SHP77 treated with DMSO at 0.1 percent for 48 hours (cell line): ENCODE measurements at places on chromosomes 7 and 10.

DNA sequence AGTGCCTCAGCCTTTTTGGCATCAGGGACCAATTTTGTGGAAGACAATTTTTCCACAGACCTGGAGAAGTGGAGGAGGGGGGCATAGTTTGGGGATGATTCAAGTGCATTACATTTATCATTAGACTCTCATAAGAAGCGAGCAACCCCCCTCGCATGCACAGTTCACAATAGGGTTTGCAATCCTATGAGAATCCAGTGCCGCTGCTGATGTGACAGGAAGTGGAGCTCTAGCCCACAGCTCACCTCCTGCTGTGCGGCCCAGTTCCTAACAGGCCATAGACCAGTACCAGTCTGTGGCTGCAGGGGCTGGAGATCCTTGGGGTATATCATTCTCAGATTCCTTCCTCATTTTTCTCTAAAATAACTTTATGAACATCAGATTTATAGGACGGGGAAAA lies 50.8 kb downstream of the ATAD1 start:
- no peak for DNase-seq

DNA sequence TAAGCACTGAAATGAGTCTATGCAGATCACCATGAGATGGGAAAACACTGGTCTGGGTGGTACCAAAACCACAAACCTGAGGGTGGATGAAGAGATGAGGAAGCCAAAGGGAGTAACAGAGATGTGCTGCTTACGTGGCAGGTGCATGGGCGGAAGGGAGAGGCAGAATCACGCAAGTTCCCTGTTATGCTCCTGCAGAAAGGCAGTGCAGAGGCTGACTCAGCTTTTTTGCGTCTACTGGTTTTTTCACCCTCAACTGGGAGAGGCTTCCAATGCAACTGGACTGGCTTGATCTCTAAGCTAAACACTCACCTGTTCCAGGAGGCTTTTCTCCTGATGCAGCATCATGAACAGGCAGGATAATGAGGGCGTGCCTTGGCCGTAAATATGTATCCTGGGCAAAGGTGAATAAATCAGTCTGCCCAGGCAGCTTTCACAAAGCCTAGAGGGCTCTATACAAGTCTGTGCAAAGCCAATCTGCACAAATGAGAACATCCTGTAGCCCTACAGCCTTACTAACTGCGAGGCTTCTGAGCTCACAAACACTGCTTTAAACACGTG lies 95.4 kb upstream of the AFAP1L2 start:
- no peak for DNase-seq

GRCh38 chr7:73718905-73719805 lies at the start of gene STX1A:
Gene STX1A, minus strand, starts transcription at chr7:73719669. Its CDS starts 38 bp downstream, at chr7:73719631.
- DNase-seq: no peak

DNA sequence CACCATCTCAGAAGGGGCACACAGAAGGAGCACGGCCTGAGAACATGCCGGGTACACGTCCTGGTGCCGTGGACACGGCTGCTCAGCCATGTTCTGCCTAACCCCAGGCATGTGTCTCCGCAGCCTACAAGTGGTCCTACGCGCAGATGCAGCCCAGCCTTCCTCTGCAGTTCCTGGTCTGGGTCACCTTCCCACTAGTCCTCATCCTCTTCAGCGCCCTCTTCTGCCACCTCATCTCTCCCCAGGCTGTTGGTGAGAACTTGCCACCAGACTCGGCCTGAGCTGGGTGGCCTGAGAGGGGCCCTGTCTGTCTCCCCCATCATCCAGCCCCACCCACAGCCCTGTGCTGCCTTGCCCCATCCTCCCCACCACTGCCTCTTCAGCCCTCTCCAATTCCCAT lies 5.3 kb downstream of the CLCN1 start:
- DNase-seq: no peak

GRCh38 chr7:107953924-107954303 lies 49.0 kb downstream of the LAMB1 start:
- DNase-seq: no peak
